ENCODE measurements at places on chromosomes 3 and 15.

GRCh38 chr15:43277231-43277823, 10.6 kb upstream of the TGM5 start:
- DNase-seq: no peak

DNA sequence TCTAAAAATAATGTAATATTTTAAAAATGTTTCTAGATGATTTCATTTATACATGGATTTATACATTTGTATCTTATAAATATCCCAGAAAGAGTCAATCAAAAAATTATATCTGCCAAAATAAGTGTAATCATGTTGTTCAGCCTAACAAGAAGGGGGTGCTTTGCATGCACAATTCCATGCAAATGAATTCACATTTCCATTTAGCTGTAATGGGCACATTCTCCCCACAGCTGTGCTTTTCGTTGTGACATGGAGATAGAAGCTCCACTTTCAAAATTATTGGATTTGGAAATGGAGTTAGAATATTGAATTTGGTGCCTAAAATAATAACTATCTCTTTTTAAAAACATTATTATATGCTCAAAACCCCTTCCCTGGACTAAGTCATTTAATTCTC, 270.6 kb downstream of the PTPRG start:
- DNase-seq: no peak

GRCh38 chr3:178095522-178095921, 440.7 kb upstream of the KCNMB2 start:
- DNase-seq: no peak

- no peak for DNase-seq
Measured at GRCh38 chr3:180332608-180333007, 269.4 kb upstream of the TTC14 start.

- DNase-seq: no peak
Measured at GRCh38 chr3:195260280-195260905, 10.6 kb downstream of the XXYLT1 start.

Measured in activated CD4-positive, alpha-beta T cell treated with anti-CD3 and anti-CD28 coated beads for 1 hour (primary cell).